ENCODE measurements at places on chromosomes 7 and 10.

GRCh38 chr10:17735166-17735941, 16.6 kb upstream of the TMEM236 start:
- DNase-seq, result no peak

GRCh38 chr7:12578930-12579640, 8.6 kb downstream of the SCIN start:
- DNase-seq, result no peak

DNA sequence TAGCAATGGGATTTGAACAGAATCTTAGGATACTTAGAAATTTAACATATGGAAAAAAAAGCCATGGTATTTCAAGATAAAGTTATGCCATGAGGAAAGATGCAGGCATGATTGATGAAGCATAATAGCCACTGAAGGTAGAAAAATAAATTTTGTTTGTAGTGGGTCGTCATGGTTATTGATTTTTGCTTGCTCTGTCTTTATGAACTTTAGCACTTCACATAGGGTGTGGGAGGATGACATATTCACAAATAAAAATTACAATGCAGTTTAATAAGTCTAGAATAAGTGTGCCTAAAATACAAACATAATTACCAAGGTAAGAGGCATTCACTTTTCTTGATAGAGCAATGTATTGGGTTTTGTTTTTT, 129.1 kb upstream of the SEMA3E start:
- no peak for DNase-seq

GRCh38 chr10:31098046-31098445, 66.4 kb upstream of the ZNF438 start:
- DNase-seq, result no peak

DNA sequence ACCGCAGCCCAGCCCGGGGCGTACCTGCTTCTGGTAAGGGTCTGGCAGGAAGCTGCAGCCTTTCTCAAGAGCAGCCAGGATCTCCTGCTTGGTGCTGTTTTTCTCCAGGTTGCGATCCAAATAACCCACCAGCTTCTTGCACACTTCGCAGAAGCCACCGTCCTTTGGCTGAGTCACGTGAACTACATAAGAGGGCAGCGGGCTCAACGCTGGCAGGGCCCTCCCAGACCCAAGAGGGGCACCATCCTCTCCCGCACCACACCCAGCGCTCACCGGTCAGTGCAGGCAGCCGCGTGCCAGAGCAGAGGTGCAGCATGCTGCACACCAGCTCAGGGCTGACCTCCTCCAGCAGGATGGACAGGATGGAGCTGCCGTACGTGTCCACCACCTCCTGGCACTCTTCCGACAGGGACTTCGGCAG, 31.6 kb downstream of the PSAP start:
- DNase-seq, result no peak

GRCh38 chr10:8159341-8160165, 105.1 kb downstream of the GATA3 start:
- no peak for DNase-seq

GRCh38 chr10:13945390-13946208, 358.8 kb downstream of the PRPF18 start:
- DNase-seq, result no peak

- no peak for DNase-seq
These were observed 115.8 kb upstream of the LANCL2 start for GRCh38 chr7:55249332-55249731.

- no peak for DNase-seq
These were observed 112.0 kb downstream of the ANK3 start for GRCh38 chr10:60277656-60278055.

- no peak for DNase-seq
These were observed 4.7 kb upstream of the MRLN start for GRCh38 chr10:59757966-59758365.

GRCh38 chr7:77329466-77330168, 86.5 kb downstream of the GSAP start:
- DNase-seq, result no peak

- no peak for DNase-seq
These were observed 85.6 kb downstream of the ST8SIA6 start for GRCh38 chr10:17368708-17369272.

DNA sequence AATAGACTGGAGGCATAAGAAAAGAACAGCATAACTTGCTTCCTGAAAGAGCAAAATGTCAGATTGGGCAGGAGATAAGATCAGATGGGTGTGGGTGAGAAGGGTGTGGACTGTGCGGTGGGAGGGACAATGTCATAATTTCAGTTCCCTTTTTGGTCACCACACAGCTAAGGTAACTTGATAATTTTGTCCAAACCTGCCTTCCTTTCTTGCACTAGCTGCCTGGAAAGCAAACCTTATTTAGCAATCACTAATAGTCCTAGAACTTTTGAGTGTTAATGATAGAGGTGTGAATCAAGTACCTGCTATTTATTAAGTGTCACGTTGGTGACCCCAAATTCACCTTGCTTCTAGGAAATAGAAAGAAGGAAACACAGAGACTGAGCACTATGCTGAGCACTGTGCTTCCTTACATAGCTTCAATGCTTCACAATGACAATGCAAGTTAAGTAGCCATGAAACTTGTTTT, 72.4 kb upstream of the SP4 start:
- no peak for DNase-seq

- no peak for DNase-seq
These were observed 12.7 kb downstream of the RPP30 start for GRCh38 chr10:90884431-90884830.

DNA sequence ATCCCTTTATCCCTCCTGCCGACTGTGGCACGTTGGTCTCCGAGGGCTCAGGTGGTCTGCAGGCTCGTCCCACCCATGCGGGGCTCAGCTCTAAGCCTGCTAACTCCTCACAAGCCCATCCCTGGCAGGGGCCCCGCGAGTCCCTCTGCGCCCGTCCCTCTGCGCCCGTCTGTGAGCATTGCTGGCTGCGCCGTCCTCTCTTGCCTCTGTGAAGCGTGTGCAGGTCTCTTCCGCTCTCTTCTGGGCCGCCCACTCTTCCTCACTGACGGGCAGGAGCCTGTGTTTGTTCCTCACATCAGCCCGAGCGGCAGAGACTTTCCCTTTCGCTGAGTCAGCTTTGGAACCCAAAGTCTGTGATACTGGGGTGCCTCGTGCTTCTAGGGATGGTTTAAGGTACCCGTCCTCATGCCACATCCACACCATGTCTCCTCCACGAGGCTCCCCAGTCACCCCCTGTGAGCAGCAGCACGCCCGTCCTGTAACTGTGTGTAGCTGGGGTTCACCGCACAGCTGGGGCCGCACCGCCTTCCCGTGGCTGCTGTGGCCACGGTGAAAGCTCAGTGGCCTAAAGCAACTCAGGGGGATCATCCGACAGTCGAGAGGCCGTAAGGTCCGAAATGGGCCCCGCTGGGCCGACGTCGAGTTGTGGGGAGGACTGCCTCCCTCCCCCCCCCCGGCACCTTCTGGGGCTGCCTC, 35.5 kb downstream of the ADGRA1 start:
- DNase-seq, result no peak

DNA sequence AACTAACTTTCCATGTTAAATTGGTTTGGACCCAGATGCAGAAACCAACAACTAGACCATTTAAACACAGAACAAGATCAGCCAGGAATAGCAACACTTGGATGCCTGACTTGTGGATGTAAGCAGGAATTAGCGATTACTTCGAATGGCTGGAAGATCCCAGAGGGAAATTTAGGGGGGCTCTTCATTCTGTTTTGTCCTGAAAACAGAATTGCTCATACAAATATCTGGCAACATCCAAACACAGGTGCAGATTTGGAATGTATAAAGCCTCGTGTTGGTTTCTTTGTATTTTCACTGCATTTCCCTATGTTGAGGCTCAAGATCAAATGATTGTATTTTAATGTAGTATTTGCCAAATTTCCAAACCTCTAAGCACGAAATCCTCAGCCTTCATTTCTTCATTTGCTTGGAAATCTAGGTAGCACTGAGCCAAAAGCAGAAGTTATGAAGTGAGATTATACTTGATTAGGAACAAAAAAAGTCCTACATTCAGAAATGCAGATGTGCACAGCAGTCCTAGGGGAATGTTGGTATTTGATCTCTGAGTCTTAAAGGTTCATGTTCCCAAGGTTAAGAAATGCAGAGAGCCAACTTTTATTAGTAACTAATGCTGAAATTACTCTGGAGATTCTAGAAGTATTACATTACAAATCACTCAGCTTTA, 248.7 kb upstream of the TCF7L2 start:
- DNase-seq, result no peak

- no peak for DNase-seq
These were observed 9.8 kb upstream of the SP8 start for GRCh38 chr7:20796500-20796899.

- DNase-seq, result no peak
These were observed 98.9 kb upstream of the NANOS1 start for GRCh38 chr10:118930614-118931013.

- DNase-seq, result no peak
These were observed 175.1 kb downstream of the COBL start for GRCh38 chr7:51141451-51142003.

GRCh38 chr7:5170251-5170650, 19.8 kb upstream of the WIPI2 start:
- DNase-seq, result no peak

DNA sequence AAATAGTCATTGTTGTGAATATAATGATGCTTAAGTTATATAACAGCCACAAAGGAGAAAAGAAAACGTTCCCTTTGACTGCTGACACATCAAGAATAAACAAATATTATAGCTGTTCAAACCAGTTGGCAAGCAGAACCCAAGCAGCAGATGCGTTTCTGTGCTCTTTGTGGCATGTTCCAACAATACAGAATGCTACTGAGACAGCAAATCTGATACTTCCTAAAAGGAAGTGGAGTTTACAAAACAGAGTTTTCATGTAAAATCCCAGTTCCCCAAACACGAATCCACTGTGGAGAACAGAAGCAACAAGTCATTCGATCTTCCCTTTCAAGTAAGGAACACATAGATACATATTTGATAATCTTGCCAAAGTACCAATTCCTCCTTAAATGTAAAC, 170.9 kb upstream of the ASAH2 start:
- DNase-seq, result no peak

DNA sequence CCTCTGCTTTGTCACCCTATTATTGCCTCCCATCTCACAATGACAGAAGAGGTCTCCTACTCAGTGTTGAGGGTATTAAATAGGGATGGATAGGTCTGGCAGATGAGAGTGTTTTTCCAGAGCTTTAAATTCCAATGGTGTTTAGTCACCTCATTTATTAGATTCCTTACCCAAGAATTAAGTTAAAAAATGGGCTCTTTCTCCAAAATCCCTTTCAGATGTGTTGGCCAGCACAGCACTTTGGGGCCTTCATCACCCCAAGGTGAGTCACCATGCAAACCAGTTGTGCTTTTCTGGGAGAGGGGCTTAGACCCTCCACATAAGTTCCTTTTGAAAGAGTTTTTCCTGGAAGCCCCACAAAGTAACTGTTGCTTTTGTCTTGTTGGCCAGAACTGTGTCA, 78.4 kb downstream of the CYP26A1 start:
- no peak for DNase-seq

- no peak for DNase-seq
These were observed 22.7 kb downstream of the RAMP3 start for GRCh38 chr7:45180084-45180986.

DNA sequence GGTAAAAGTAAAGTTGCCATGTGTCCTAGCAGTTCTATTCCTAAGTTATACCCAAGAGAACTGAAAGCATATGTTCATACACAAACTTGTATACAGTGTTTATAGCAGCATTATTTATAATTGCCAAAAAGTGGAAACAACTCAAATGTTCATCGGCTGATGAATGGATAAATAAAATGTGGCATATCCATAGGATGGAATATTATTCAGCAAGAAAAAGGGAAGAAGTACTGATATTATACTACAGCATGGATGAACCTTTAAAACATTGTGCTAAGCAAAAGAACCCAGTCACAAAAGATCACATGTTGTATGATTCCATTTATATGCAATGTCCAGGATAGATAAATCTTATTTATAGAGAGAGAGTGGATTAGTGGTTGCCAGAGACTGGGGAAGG, 68.9 kb downstream of the NRF1 start:
- no peak for DNase-seq

- no peak for DNase-seq
These were observed 351.1 kb upstream of the MYO3A start for GRCh38 chr10:25582961-25583360.

- no peak for DNase-seq
These were observed 98.9 kb downstream of the HIP1 start for GRCh38 chr7:75639886-75640190.

DNA sequence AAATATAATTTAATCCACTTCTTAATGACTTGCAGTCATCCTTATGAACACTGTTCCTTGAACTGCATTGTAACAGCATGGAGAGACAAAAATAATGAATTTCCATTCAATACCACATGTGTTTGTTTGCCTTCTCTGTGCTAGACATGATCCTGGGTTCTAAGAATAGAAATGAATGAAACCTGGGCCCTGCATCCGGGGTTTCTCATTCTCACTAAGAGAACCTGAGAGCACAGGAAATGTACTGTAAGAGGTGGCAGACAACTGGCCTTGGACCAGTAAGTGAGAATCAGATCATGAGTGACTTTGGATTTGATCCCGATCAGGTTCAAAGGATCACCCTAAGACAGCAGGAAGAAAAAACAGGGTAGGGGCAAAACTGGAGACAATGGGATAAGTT, 37.2 kb upstream of the CUL1 start:
- no peak for DNase-seq

GRCh38 chr10:92479547-92479946, 94.3 kb downstream of the IDE start:
- DNase-seq, result no peak

GRCh38 chr7:129780974-129781927, 169.7 kb downstream of the NRF1 start:
- DNase-seq, result no peak

- DNase-seq, result no peak
These were observed 21.0 kb downstream of the AHR start for GRCh38 chr7:17319164-17320101.

GRCh38 chr10:19788075-19788686, 28.1 kb upstream of the PLXDC2 start:
- DNase-seq, result no peak

DNA sequence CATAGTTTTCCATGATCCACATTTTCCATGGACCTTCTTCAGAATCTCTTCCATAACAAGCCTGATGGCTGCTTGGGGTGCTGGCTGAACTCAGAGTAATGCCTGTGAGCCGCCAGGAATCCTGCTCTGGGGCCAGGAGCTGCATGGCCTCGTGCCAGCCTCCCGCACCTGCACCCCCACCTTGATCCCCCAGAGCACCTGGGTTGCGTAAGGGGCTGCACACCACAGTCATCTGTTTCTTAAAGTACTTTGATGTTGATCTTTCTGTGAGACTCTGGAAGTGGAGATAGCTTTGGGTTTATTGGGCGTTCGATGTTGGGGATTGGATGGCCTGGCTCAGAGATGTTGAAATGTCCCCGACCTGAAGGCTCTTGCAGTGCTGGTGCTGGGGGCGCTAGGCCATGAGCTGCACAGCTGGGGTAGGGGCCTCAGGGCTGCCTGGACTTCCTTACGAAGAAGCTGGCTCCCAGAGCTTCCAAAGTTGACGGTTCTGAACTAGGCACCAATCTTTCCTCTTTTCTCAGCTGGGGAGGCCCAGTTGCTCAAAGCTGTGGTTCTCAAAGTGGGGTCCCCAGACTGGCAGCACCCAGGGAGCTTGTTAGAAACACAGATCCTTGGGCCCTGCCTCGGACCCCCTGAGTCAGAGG, 534.0 kb downstream of the DNAJB6 start:
- DNase-seq, result no peak

Data from stimulated activated CD4-positive, alpha-beta T cell treated with anti-CD3 and anti-CD28 coated beads, TNF-alpha, amount 100 ng/mL, for 1 hour (primary cell).